ENCODE measurements at places on chromosomes 11 and 22. TPM values are rescaled to one million over a fixed set of nuclear protein-coding genes. Genes with fewer than 3 reads are reported as not detected.

- H3K27me3 ChIP-seq = no peaks in the 10 kb centered on the region
- no peaks in the 10 kb centered on the region for H3K36me3 ChIP-seq
- no peaks in the 10 kb centered on the region for H3K4me1 ChIP-seq
- H3K27ac ChIP-seq = no peak overlapping the region
- no peak overlapping the region for H3K4me3 ChIP-seq
Measured at GRCh38 chr11:66861774-66862558, 5.1 kb downstream of the LRFN4 start.

- no peaks in the 10 kb centered on the region for H3K27me3 ChIP-seq
- no peaks in the 10 kb centered on the region for H3K36me3 ChIP-seq
- no peak overlapping the region for H3K27ac ChIP-seq
- H3K4me3 ChIP-seq = no peak overlapping the region
- no peak for DNase-seq
Measured at GRCh38 chr11:2747248-2748027, 47.6 kb upstream of the KCNQ1OT1 start.

- H3K36me3 ChIP-seq = no peaks in the 10 kb centered on the region
- peak overlapping the region; percentile 27 for H3K4me3 ChIP-seq
- DNase-seq = no peak
- no peak overlapping the region for H3K27ac ChIP-seq
Measured at GRCh38 chr11:132125988-132126871, 755.8 kb downstream of the NTM start.

Gene CHRM1
- total RNA-seq = not detected

GRCh38 chr11:6926208-6927029 is at the start of gene ZNF215:
ZNF215 (plus strand) TSS chr11:6926426; CDS start chr11:6932273, 5,847 bp downstream.
- peak within 1 kb of the TSS; percentile 65 for H3K4me3 ChIP-seq
- H3K27me3 ChIP-seq = no peaks in the 10 kb centered on the region
- no peak for DNase-seq
- peak within 1 kb of the TSS; percentile 0 for H3K27ac ChIP-seq
- H3K36me3 ChIP-seq = no peaks in the 10 kb centered on the region
- 0 out of 2 replicates have a peak, but pooled peaks cover 6% of the 10 kb centered on the region for H3K4me1 ChIP-seq

Gene MYRF
- total RNA-seq = 2.0 TPM

DNA sequence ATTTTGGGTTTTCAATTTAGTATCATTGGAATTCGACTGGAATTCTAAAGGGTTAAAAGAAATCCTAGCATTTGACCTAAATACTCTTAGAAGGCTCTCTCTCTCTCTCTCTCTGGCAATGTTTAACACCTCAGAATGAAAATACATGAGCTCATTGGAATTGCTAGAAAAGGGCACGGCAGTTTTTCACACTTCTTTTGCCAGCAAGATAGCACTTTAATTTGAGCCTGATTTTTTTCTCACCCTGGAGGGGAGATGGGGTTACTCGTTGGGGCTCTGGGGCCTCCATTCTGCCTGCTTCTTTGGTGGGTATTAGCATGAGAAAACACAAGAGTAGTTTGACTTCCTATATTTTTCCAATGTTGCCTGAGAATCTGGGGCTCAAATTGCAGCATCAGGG is 22.8 kb upstream of the CLMP start:
- no peak for DNase-seq
- no peaks in the 10 kb centered on the region for H3K4me1 ChIP-seq
- no peak overlapping the region for H3K4me3 ChIP-seq
- no peaks in the 10 kb centered on the region for H3K27me3 ChIP-seq
- H3K27ac ChIP-seq = no peak overlapping the region

GRCh38 chr11:120023120-120023519 is 114.8 kb downstream of the TRIM29 start:
- no peak overlapping the region for H3K27ac ChIP-seq
- H3K27me3 ChIP-seq = 0 out of 2 replicates have a peak, but pooled peaks cover 4% of the 10 kb centered on the region
- no peaks in the 10 kb centered on the region for H3K4me1 ChIP-seq

GRCh38 chr11:91219535-91219934 is 996.7 kb upstream of the CHORDC1 start:
- H3K36me3 ChIP-seq = no peaks in the 10 kb centered on the region
- no peaks in the 10 kb centered on the region for H3K4me1 ChIP-seq
- no peak overlapping the region for H3K4me3 ChIP-seq
- no peaks in the 10 kb centered on the region for H3K27me3 ChIP-seq
- no peak overlapping the region for H3K27ac ChIP-seq

GRCh38 chr11:59069087-59069486 is 17.0 kb upstream of the GLYATL1B start:
- no peak for DNase-seq
- H3K27me3 ChIP-seq = no peaks in the 10 kb centered on the region
- H3K27ac ChIP-seq = no peak overlapping the region
- peaks cover under 1% of the 10 kb centered on the region for H3K4me1 ChIP-seq
- no peaks in the 10 kb centered on the region for H3K36me3 ChIP-seq

DNA sequence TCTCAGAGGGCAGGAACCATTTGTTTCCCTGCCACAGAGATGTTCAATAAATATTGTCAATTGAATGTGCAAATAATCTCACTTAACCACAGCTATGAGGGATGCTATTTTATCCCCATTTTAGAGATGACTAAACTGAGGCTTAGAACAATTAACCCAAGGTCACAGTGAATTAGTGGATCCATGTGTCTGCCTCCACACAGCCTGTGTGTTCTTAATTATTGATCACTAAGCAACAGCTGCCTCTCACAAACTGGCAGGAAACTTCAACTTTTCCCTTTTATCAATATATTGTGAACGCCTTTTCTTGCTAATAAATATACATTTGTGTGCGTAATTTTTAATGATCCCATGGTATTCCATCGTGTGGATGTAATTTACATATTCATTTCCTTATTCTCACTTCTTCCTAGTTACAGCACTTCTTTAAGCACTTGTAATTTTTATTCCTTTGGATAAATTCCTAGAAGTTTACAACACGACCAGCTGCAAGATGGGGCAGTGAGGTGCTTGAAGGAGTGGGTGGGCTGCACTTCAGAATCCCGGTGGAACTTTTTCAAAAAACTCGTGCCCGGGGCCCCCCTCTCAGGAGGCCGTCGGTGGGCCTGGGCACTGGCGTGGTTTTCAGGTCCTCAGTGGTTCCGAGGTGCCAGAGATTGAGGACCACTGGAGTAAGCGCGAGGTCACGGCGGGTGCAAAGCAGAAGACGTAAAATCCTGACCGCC is 915 bp upstream of the SREBF2 start:
- DNase-seq = no peak
- peak overlapping the region; percentile 62 for H3K4me3 ChIP-seq
- peaks cover 12% of the 10 kb centered on the region for H3K4me1 ChIP-seq
- peak overlapping the region; percentile 95 for H3K27ac ChIP-seq
- H3K27me3 ChIP-seq = no peaks in the 10 kb centered on the region
- peaks cover 2% of the 10 kb centered on the region for H3K36me3 ChIP-seq

Gene ZFP91
- 41.3 TPM for total RNA-seq

- H3K27me3 ChIP-seq = no peaks in the 10 kb centered on the region
- H3K4me1 ChIP-seq = no peaks in the 10 kb centered on the region
- no peak overlapping the region for H3K27ac ChIP-seq
Measured at GRCh38 chr11:128331317-128331716, 256.0 kb downstream of the ETS1 start.

Gene TSGA10IP
- not detected for total RNA-seq

Gene PES1
- 135 TPM for total RNA-seq

DNA sequence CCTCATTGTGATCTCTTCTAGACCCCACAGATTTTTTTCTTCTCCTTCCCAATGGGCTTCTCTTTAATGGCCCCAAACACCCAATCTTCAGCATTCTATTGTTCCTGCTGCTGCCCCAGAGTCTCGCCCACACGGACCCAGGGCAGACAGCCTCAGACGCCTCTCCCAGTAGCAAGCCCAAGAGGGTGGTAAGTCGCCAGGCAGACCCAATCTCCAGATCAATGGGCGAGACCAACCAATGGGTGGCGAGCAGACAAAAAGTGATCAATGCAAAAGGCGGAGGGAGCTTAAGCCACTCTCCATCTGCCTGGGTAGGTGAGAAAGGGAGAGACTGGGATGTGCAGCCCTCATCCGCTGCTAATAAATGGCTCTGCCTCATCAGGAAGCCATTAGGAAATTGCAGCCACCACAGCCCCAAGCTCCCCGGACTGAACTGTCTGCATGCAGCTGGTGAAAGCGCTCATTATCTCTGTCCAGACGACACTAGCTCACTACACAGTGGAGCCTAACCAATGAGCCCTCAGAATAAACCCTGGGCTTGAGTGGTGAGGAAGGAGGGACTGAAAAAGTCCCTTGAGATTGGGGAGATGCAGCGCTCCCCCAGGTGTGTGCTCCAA is 81.8 kb downstream of the ETS1 start:
- no peak for DNase-seq
- H3K4me3 ChIP-seq = no peak overlapping the region
- no peak overlapping the region for H3K27ac ChIP-seq
- H3K4me1 ChIP-seq = peaks cover 46% of the 10 kb centered on the region
- peaks cover 8% of the 10 kb centered on the region for H3K36me3 ChIP-seq

- H3K27ac ChIP-seq = peak overlapping the region; percentile 10
- H3K4me1 ChIP-seq = 0 out of 2 replicates have a peak, but pooled peaks cover 3% of the 10 kb centered on the region
- DNase-seq = no peak
Measured at GRCh38 chr11:105033343-105033742, 1.6 kb downstream of the CASP1 start.

GRCh38 chr11:94897330-94897768 is 76.0 kb downstream of the CWC15 start:
- no peak for DNase-seq
- no peak overlapping the region for H3K27ac ChIP-seq
- no peak overlapping the region for H3K4me3 ChIP-seq
- H3K4me1 ChIP-seq = no peaks in the 10 kb centered on the region
- peaks cover 3% of the 10 kb centered on the region for H3K27me3 ChIP-seq
